GM23338 (cell line): ENCODE measurements at places on chromosomes 12 and 14. TPM values are rescaled to one million over a fixed set of nuclear protein-coding genes. Genes with fewer than 3 reads are reported as not detected.

PPFIBP1 gene
- 27.0 and 33.2 TPM in 2 replicates for total RNA-seq

GRCh38 chr12:54666008-54666407 is 17.8 kb upstream of the DCD start:
- H3K27me3 ChIP-seq: no peaks in the 10 kb centered on the region
- no peak overlapping the region for H3K4me3 ChIP-seq
- no peaks in the 10 kb centered on the region for H3K4me1 ChIP-seq
- DNase-seq: no peak

CEBPE gene
- total RNA-seq: not detected in 2 replicates

DNA sequence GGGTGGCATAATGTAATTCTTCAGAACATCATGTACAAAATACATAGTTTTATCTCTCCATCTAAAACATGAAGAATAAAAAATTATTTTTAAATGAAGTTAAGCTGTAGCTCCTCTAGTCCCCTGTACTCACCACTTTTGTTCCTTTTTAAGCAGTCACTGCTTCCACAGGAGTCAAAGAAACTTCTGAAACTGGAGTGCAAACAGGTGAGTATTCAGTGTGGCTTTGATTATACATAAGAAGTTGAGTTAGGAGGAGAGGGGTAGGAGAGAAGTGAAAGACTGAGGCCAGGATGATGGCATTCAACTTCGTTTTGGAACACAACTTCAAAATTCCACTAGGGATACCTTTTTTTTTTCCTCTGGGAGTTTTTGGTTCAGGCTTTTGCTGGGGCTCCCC is 131.4 kb upstream of the CNTN1 start:
- no peak for DNase-seq
- H3K4me1 ChIP-seq: no peaks in the 10 kb centered on the region
- no peaks in the 10 kb centered on the region for H3K27me3 ChIP-seq
- no peaks in the 10 kb centered on the region for H3K36me3 ChIP-seq
- H3K4me3 ChIP-seq: no peak overlapping the region

KERA gene
- not detected in 2 replicates for total RNA-seq

DNA sequence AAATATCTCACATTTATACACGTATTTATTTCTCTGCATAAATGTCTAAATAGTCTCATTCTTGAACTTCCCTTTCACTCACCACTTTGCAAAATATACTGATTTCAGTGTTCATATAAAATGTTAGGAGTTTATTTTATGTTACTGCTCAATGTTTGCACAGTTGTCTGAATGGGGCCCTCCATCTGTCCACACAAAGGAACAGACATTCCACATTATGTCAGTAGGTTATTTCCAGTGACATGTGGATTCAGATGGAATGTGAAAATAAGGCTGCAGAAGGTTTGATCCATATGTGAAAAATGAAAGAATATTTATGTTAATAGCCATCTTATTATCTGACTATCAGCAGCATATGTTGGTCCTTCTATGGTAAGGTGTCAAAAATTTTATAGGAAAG is 994.4 kb upstream of the SEL1L start:
- H3K4me3 ChIP-seq: no peak overlapping the region
- no peak overlapping the region for H3K27ac ChIP-seq
- H3K27me3 ChIP-seq: no peaks in the 10 kb centered on the region
- no peak for DNase-seq
- H3K36me3 ChIP-seq: no peaks in the 10 kb centered on the region

DNA sequence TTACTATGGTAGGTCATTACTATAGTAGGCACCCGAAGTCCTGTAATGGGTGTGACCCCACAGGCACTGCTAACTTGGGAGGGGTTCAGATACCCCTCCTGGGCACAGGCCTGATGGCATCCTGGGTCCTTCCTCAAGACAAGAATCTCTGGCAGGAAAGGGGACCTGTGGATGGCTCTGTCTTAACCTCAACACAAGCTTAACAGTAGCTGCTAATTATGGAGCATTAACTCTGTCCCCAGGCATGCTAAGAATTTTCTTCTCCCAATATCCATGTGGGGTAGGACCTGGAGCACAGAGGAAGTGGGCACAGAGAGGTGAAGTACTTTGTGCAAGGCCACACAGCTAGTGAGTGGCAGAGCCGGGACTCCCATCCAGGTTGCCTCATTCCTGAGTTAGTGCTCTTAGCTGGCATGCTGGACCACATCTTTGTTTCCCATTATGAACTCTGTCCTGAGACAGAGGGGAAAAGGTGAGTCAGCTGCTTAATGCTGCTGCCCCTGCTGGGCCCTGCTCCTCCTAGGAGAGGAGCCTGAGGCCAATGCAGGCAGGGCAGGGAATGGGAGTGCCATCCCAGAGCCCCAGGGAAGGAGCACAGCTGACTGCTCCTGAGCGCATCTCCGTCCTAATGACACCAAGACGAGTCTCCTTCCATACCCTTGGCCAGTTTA is 32.1 kb downstream of the GALNT16 start:
- no peaks in the 10 kb centered on the region for H3K36me3 ChIP-seq
- H3K27me3 ChIP-seq: no peaks in the 10 kb centered on the region
- no peak for DNase-seq
- no peak overlapping the region for H3K27ac ChIP-seq
- H3K4me1 ChIP-seq: no peaks in the 10 kb centered on the region
- H3K4me3 ChIP-seq: no peak overlapping the region

GRCh38 chr12:95882080-95882479 is 23.3 kb downstream of the SNRPF start:
- DNase-seq: no peak
- no peaks in the 10 kb centered on the region for H3K36me3 ChIP-seq
- no peaks in the 10 kb centered on the region for H3K27me3 ChIP-seq
- H3K4me3 ChIP-seq: no peak overlapping the region
- no peaks in the 10 kb centered on the region for H3K4me1 ChIP-seq
- no peak overlapping the region for H3K27ac ChIP-seq

AMN1 gene
- total RNA-seq: 12.3 and 12.6 TPM in 2 replicates

PTPRR gene
- total RNA-seq: 0.76 and 1.6 TPM in 2 replicates

OR4K13 gene
- not detected in 2 replicates for total RNA-seq

DNA sequence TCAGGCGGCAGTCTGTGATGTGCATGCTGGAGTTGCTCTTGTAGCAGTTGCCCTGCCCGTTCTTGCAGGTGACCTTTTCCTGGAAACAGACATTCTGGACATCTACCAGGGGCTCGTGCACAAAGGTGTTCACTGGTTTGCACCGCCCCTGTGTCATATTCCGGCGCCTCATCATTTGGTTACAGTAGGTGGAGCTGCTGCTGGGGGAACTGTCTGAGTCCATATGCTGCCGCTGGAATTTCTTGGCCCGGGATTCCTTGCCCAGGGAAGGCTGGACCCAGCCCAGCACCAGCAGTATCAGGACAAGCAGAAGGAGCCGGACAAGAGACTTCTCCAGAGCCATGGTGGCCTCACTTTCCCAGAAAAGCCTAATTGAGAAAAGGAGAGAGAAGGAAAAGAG is 918 bp downstream of the RNASE1 start:
- H3K36me3 ChIP-seq: no peaks in the 10 kb centered on the region
- H3K4me1 ChIP-seq: peaks cover 29% of the 10 kb centered on the region

- no peaks in the 10 kb centered on the region for H3K36me3 ChIP-seq
- no peaks in the 10 kb centered on the region for H3K4me1 ChIP-seq
- H3K27me3 ChIP-seq: no peaks in the 10 kb centered on the region
- no peak overlapping the region for H3K27ac ChIP-seq
- H3K4me3 ChIP-seq: no peak overlapping the region
Observed at GRCh38 chr12:122297494-122297893, 31.2 kb upstream of the VPS33A start.

GRCh38 chr14:24695265-24696241 is 61.6 kb upstream of the GZMB start:
- DNase-seq: no peak
- no peaks in the 10 kb centered on the region for H3K36me3 ChIP-seq
- H3K4me1 ChIP-seq: no peaks in the 10 kb centered on the region
- H3K27ac ChIP-seq: no peak overlapping the region

GRCh38 chr12:69698769-69699540 is at the start of gene BEST3:
TSS of gene BEST3 (minus strand) at chr12:69699303. CDS start at chr12:69697798, 1,505 bp downstream.
- no peak within 1 kb of the TSS for H3K27ac ChIP-seq
- no peaks in the 10 kb centered on the region for H3K36me3 ChIP-seq
- no peak for DNase-seq
- no peaks in the 10 kb centered on the region for H3K27me3 ChIP-seq
- no peak within 1 kb of the TSS for H3K4me3 ChIP-seq

- no peaks in the 10 kb centered on the region for H3K27me3 ChIP-seq
- DNase-seq: no peak
Observed at GRCh38 chr14:63899953-63900352, 47.1 kb downstream of the SYNE2 start.

GRCh38 chr12:105805730-105806399 is 332.9 kb downstream of the NUAK1 start:
- H3K4me3 ChIP-seq: no peak overlapping the region
- H3K4me1 ChIP-seq: no peaks in the 10 kb centered on the region
- H3K36me3 ChIP-seq: no peaks in the 10 kb centered on the region
- no peak for DNase-seq
- H3K27me3 ChIP-seq: no peaks in the 10 kb centered on the region

SPTB gene
- 1.9 and 2.4 TPM in 2 replicates for total RNA-seq

- DNase-seq: no peak
- H3K4me3 ChIP-seq: no peak overlapping the region
- no peaks in the 10 kb centered on the region for H3K36me3 ChIP-seq
- H3K4me1 ChIP-seq: no peaks in the 10 kb centered on the region
- H3K27ac ChIP-seq: no peak overlapping the region
Observed at GRCh38 chr12:130420071-130420470, 82.4 kb downstream of the PIWIL1 start.

DNA sequence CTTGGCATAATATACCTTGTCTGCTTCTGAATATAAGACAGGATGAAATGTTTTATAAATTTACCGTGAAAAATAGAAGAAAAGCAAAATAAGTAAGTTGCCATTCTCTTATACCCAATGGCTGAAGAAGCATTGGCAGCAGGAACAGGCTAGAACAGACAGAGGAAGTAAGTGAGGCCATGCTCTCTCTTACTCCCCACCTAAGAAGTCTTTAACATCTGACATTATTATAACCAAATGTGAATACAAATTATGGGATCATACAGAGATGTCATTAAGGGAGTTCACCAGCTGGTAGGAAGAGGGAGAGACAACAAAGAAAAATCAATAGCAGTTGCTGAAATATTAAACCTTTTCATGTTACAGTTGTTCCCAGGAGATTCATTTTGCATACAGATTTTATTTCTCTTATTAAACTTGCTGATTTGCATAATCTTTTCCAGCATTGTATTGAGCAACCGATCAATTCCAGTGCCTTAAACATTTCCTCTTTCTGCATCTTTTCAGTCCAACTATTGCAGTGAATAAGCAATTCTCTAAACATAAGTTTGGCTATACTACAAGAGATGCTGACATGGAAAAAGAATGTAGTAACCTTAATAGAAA is 270.6 kb downstream of the SLC6A15 start:
- no peak overlapping the region for H3K27ac ChIP-seq
- H3K27me3 ChIP-seq: no peaks in the 10 kb centered on the region
- H3K36me3 ChIP-seq: no peaks in the 10 kb centered on the region
- DNase-seq: no peak

CIPC gene
- total RNA-seq: 33.7 and 36.9 TPM in 2 replicates

DPPA3 gene
- total RNA-seq: 2.8 and 4.6 TPM in 2 replicates

DNA sequence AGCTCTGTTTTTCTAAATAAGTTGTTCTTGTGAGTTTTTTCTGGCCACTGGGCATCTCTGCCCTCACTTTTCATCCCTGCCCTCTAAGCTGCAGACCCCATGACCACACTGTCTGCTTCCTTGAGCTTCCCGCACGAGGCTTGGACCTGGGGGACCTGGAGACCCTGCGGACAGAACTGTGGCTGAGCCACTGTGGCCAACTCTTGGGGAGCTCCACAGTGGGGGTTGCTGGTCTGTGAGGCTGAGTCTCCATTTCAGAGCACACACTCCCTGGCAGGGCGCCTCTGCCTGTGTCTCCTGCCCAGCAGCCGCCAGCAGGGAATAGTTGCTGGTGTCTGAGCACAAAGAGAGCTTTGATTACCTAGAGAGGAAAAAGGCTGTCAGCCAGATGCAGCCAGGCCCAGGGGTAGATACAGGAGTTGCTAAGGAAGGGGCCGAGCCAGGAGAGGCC is 13.1 kb upstream of the RIN3 start:
- H3K4me1 ChIP-seq: no peaks in the 10 kb centered on the region
- no peak overlapping the region for H3K4me3 ChIP-seq
- H3K27me3 ChIP-seq: no peaks in the 10 kb centered on the region
- DNase-seq: peak; percentile 15
- no peak overlapping the region for H3K27ac ChIP-seq

GRCh38 chr14:75090353-75090752 is 20.9 kb downstream of the ZC2HC1C start:
- H3K4me3 ChIP-seq: no peak overlapping the region
- no peaks in the 10 kb centered on the region; the same call in 1 of the 2 replicates for H3K4me1 ChIP-seq
- DNase-seq: no peak
- no peak overlapping the region for H3K27ac ChIP-seq
- peaks cover 31% of the 10 kb centered on the region for H3K36me3 ChIP-seq

- H3K4me1 ChIP-seq: peaks cover 15% of the 10 kb centered on the region; the same call in 1 of the 2 replicates
- no peak overlapping the region for H3K27ac ChIP-seq
- DNase-seq: no peak
- H3K27me3 ChIP-seq: no peaks in the 10 kb centered on the region
- peaks cover 20% of the 10 kb centered on the region for H3K36me3 ChIP-seq
- no peak overlapping the region for H3K4me3 ChIP-seq
Observed at GRCh38 chr12:131994589-131994988, 44.8 kb downstream of the EP400 start.

DNA sequence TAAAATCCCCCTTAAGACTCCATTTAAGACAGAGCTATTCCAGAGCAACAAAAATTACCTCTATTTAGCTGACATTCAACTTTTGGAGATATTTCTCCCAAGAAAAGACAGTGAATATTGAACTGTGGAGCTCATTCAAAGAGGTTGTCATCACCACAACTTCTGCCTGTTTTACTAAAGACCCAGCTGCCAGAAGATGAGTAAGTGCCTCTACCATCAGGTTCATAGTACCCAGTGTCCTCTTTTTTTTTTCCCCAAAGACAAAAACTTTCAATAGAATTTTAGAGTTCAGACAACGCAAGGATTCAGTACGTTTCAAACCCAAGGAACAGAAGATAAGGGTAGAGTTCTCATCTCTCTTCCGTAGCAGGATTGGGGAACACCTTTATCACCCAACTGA is 461.3 kb downstream of the BCAT1 start:
- H3K36me3 ChIP-seq: no peaks in the 10 kb centered on the region
- no peaks in the 10 kb centered on the region for H3K27me3 ChIP-seq
- H3K27ac ChIP-seq: no peak overlapping the region
- no peak overlapping the region for H3K4me3 ChIP-seq
- DNase-seq: no peak

- H3K27me3 ChIP-seq: no peaks in the 10 kb centered on the region
- no peak overlapping the region for H3K27ac ChIP-seq
- DNase-seq: peak; percentile 54
- H3K36me3 ChIP-seq: no peaks in the 10 kb centered on the region
- H3K4me1 ChIP-seq: no peaks in the 10 kb centered on the region
- no peak overlapping the region for H3K4me3 ChIP-seq
Observed at GRCh38 chr12:68487721-68488309, 122.9 kb upstream of the RAP1B start.
